ENCODE measurements at places on chromosomes 3 and 15.

DNA sequence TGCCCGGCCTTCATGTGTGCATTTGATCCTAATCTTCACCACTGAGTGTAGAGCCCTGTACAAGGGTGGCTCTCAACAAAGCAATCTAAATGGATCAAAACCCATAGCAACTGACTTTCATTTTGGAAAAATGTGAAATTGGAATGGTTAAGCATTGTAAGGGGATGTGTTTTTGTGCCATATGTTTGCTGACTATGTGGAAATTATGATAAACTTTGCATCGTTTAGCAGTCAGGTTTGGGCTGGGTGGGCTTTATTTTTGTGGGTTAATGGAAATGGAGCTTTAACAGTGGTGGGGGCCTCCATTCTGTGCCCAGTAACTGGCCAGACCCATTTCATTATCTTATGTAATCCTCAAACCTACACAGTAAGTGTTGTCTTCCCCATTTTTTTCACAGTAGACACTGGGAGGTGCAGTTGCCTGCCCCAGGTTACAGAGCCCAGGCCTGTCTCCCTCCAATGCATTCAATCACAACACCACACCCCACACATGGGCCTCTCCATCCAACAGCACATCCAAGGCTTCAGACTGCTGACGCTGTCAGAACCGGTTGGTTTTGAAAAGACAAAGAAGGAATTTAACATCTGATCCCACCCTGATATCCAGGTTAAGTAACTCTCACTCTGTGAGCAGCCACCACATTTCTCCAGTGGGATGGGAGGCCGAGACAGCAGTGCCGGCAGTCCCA lies 136.3 kb upstream of the ABHD17C start:
- no peak for DNase-seq

GRCh38 chr15:66901336-66902100 lies 163.9 kb upstream of the SMAD3 start:
- DNase-seq, result no peak

DNA sequence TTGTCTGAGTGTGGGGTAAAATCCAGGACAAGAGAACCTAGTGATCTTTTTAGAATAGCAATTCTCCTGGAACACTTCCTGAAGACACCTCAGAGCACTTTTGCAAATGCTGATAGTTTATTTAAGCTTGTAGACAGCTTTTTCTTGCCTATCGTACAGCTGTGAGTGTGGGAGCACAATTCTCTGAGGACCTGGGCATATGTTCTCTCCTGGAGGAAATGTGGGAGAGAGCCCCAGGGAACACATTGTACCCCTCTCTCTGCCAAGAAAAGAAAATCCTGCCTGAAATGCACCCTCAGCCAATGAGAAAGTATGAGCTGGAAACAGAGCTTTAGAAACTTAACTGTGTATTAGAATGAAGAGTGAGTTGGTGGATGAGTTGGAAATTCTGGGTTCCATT lies 308.3 kb upstream of the SEMA6D start:
- no peak for DNase-seq

DNA sequence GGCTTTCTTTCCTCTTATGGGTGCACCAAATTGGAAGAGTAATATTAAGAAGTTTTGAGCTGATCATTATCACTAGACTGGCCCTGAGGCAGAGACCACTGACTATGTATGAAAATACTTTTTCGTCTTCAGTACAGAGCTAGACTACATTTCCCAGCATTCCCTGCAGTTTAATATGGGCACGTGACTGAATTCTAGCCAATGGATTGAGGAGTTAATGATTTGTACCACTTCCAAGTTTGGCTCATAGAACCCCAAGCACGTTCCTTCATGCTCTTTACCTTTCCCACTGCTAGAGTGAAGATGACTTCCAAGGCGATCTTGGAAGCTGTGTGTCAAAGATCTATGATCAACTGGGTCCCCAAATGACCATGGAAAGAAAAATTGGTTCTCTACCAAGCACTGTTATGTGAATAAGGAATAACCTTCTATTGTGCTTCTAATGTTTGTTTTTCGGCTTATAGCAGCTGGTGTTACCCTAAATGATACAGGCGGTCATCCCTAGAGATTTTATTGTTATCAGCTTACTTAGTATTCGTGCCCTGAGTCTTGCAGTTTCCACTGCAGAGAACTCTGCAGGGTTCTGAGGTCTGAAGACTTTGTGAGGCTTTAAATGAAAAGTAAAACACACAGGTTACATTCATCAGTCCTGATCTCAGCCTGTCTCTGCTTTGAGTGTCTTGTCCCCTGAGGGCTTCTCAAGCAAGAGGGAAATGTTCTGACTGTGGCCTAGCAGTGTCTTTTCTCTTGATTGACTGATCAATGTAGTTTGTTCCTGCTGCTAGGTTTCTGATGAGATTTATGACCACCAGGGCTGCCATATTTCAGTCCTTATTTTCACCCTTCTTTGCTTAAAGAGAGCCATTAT lies 486.8 kb downstream of the PDCD6IP start:
- no peak for DNase-seq

DNA sequence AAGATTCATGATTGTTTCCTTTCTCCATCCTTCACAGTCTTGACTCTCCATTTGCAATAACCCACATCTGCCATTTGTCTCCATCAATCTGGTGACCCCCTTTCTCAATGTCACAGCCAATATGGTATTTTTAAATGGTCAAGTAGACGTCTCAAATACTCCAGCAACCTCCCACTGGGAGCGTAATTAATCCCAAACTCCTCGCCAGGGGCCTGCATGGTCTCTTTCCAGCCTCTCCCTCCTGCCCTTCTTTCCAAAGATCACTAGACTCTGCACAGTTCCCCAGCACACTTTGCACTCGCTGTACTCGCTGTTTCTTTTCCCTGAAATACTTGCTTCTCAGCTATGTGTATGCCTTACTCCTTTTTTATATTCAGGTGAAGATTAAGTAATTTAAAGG lies 115.3 kb downstream of the PLCH1 start:
- DNase-seq, result no peak
